Breast epithelium (tissue), 4 donors: ENCODE measurements at places on chromosomes 3 and 15. TPM values are rescaled to one million over a fixed set of nuclear protein-coding genes. Genes with fewer than 3 reads are reported as not detected.

DNA sequence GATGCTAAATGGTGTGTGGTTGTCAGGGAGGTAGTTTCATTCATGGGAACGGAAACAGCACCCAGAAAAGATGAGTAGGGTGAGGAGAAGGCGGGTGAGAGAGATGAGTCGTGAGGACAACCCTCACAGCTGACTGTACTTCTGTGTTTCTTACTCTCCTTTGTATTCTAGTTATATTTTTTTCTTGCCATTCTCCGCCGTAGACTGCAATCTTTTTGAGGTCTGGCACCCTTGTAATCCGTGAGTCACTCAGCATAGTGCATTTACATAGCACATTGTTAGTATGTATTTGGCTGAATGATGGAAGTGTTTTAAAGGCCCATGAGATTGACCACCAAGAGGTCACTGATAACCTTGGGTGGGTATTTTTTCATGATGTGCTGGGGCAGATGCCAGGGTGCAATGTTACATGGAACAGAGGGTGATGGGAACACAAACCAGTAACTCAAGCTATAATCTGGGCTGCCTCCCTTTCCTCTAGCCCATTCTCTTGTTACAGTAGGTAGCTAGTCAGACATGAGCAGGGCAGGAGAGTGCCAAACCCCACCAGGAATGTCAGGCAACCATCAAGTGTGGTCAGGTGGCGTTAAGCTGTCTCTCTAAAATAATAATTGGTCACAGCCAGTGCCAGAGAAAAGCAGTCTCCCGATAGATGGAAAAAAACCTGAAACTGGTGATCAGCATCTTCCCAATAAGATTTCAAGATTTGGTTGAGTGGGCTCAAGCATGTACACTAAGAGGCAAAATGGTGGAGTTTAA is 18.8 kb upstream of the DGKG start:
- DNase-seq: no peak

The EIF4E3 gene
- 34.4 TPM for total RNA-seq

GRCh38 chr3:97860364-97860763 is 38.6 kb downstream of the CRYBG3 start:
- no peak for DNase-seq

GRCh38 chr3:172991424-172991996 is 149.5 kb downstream of the SPATA16 start:
- no peak for DNase-seq

DNA sequence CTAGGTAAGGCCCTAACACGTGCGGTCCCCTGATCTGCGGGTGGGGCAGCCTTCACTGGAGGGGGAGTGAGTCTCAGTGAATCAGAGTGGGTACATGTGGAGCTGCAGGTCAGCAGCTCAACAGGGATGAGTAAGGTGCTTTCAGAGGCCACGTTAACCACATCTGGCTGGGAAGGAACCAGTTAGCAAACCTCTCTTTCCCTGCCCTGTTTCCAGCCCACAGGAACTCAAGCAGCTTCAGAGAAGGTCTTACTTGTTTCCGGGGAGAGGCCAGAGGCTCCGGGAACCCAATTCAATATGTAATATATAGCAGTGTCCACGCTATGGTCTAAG is 175.3 kb downstream of the XXYLT1 start:
- DNase-seq: peak; percentile 45

DNA sequence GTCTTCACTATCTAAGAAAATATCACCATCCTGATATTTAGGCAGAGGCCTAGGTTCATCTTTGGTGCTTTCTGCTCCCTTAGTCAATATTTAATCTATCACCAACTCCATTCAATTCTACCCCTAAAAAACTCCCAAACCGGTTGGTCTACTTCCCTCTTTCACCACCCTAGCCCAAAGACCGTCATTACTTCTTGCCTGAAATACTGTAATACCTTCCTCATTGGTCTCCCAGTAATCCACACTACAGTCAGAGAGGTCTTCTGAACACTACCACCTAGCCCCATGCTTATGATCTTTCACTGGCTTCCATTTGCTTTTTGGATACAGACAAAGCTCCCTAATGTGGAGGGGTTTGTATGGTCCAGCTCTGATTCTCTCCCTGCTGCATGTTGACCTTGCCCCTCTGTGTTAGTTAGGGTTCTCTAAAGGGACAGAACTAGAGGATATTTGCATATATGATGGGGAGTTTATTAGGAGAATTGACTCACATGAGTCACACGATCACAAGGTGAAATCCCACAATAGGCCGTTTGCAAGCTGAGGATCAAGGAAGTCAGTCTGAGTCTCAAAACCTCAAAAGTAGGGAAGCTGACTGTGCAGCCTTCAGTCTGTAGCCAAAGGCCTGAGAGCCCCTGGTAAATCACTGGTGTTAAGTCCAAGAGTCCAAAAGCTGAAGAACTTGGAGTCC is 36.4 kb upstream of the ATP2C1 start:
- no peak for DNase-seq

- DNase-seq: no peak
Measured at GRCh38 chr3:101513419-101513986, 491 bp upstream of the SENP7 start.

DNA sequence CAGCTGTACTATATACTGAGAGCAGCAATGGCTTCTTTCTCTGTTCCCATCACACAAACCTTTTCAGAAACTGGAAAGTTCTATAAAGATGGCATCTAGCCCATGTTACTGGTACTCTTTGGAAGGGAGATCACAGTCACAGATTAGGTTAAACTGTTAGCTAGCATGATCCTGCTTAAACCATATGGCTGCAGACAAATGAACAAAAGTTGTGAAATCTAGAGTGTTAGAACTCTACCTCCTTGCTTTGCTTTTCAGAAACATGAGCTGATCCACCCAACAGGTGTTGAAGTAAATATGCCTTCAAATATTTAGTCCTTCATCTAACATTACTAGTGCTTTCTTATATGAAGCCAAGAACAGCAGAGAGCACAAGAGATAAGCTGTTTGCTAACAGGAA is 102.6 kb downstream of the SNRK start:
- DNase-seq: no peak

GRCh38 chr3:71047616-71048531 is 535.7 kb downstream of the FOXP1 start:
- no peak for DNase-seq

DNA sequence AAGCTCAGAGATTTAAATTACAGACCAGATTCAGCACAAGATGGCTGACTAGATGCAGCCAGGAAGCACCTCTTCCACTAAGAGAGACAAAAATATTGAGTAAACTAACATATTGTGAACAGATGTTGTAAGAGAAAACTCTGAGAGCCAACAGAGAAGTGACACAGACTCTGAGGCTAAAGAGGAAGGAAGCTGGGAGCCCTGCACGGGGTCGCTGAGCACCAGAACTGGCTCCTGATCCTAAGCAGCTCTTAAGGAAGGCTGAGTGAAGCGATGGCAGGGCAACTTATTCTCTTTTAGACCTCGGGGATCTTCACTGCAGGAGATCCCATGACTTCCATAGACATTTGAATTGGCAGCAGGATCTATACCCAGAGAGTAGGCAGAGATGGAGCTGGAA is 578.0 kb upstream of the GRM7 start:
- DNase-seq: no peak

The CIDEC gene
- total RNA-seq: 92.3 TPM

DNA sequence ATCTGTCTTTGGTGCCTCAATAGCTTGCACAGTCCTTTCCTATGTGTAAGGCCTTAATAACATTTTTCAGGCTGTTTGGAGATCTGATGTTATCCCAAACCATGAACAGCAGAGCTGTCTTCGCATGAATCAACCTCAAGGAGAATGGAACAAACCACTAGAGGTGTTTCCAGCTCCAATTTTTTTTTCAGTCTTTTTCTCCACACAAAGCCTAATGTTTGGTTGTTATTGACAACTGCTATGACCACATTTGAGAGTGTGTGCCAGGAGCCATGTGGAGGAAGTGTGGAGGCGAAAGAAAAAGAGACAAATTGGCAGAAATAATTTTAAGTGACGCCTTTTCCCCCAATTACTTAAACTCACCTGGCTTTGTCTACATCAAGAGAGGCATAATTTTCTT is 38.7 kb downstream of the RTP4 start:
- no peak for DNase-seq

DNA sequence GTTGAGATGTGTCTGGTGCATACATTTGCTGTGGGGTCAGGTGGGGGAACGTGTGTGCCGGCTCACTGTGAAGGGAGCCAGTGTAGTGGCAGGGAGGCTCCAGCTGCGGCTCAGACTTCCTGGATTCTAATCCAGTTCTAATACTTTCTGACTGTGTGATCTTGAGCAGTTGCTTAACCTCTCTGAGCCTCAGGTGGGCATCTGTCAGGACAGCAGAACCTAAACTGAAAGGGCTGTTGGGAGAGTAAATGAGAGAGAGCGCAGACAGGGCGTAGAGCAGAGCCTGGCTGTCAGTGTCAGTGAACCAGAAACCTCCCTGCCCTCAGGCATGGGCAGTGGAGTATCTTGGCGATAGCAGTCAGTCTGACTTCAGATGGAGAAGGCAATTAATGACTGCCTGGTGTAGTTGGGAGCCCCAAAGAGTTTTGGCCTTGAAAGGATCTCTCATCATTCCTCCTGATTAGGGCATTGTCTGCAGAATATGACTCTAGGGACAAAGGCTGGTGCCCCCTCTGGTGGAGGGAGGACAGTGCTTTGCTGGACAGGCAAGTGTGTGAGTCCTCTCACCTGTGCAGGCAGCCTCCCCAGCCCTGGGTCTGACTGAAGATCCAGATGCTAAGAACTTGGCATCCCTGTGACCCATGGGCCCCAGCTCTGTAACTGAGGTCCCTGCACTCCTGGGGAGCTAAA is 9.6 kb downstream of the KBTBD13 start:
- peak; percentile 53 for DNase-seq

DNA sequence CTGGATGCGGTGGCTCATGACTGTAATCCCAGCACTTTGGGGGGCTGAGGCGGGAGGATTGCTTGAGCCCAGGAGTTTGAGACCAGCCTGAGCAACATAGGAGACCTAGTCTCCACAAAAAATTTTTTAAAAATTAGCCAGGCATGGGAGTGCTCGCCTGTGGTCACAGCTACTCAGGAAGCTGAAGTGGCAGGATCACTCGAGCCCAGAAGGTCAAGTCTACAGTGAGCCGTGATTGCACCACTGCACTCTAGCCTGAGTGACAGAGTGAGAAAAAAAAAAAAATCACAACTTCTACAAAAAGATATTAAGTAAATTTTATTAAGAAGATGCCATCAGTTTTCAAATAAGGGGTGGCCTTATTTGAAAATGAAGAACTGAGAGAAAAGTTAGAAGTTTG is 11.9 kb upstream of the PLA2G4D start:
- no peak for DNase-seq

- DNase-seq: no peak
Measured at GRCh38 chr3:55897573-55898224, 410.6 kb upstream of the WNT5A start.

GRCh38 chr15:65323071-65323511 is 18.6 kb downstream of the RNU5B-1 start:
- no peak for DNase-seq
